Activated naive CD4-positive, alpha-beta T cell (primary cell): ENCODE measurements at places on chromosomes 16 and 17.

GRCh38 chr17:36937959-36938565 is 787 bp downstream of the LHX1 start:
- no peak for DNase-seq

DNA sequence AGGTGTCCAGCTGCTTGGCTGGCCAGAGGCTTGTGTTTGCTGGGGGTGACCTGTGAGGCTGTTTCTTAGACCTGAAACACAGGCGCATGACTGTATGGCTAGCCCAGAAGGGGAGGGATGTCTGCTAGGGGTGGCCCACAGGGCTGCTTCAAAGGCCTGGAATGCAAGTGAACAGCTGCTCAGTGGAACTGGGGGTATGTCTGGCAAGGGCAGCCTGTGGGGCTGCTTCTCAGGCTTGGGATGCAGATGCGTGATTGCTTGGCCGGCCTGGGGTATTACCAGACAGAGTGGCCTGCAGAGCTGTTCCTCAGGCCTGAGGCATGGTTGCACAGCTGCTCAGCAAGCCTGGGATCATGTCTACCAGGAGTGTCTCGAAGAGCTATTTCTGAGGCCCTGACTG is 20.5 kb downstream of the TANC2 start:
- no peak for DNase-seq

- DNase-seq: no peak
Observed at GRCh38 chr16:4570086-4570485, 13.9 kb downstream of the C16orf96 start.

DNA sequence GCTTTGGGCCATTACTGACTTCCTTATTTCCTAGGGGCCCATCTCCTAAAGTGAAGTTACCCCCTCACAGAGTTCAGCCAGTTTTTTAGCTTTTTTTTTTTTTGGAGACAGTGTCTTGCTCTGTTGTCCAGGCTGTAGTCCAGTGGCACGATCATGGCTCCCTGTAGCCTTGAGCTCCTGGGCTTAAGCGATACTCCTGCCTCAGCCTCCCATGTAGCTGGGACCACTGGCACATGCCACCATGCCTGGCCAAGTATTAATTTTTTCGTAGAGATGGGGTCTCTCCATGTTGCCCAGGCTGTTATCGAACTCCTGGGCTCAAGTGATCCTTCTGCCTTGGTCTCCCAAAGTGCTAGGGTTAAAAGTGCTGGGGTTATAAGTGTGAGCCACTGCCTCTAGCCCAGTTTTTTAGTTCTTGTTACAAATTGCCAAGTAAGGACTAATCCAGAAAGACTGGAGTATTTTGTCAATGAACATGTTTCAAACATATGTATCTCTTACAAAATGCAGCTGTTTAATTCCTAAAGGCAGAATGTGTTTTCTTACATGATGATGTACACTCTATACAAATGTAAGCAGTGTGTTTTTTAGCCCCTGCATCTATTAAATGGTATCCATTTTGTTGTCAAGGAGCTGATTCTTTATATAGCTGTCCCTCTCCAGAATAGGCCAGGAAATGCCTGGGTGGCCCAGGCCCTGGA is 49.1 kb upstream of the IL34 start:
- DNase-seq: no peak

- no peak for DNase-seq
Observed at GRCh38 chr17:31357839-31358394, 33.6 kb upstream of the RAB11FIP4 start.

GRCh38 chr16:53430363-53430762 is 3.9 kb upstream of the RBL2 start:
- DNase-seq: no peak
